ENCODE measurements at places on chromosomes 5 and 9.

- DNase-seq: no peak
These were observed 10.4 kb downstream of the QSOX2 start for GRCh38 chr9:136235171-136235570.

GRCh38 chr5:116650544-116650943, 75.9 kb upstream of the SEMA6A start:
- no peak for DNase-seq

GRCh38 chr5:41721516-41721915, 148.7 kb downstream of the OXCT1 start:
- DNase-seq: no peak

- no peak for DNase-seq
These were observed 406.4 kb upstream of the CLINT1 start for GRCh38 chr5:158265346-158265745.

GRCh38 chr5:147439254-147439653, 70.6 kb downstream of the DPYSL3 start:
- DNase-seq: peak; percentile 72

- DNase-seq: peak; percentile 66
These were observed 11.9 kb downstream of the TNFAIP8 start for GRCh38 chr5:119367502-119368237.

DNA sequence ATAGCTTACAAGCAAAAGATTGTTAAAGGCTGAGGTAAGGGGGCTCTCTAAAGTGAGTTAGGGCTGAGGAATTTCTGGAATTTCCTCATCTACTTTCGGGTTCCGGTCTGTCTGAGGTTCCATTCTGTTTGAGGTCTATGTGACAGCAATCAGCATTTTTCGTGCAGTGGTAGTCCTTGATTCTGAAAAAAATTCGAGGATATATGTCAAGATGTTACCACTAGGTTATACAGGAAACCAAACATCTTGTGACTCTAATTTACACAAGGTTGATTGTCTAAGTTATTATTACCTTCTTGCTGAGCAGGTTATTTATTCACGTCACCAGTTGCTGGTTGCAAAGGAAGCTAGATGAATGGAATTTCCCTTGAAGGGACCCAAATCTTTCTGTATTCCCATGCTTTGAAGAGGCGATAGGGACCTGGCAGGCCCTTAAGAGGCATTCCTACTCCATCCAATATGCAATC, 35.2 kb downstream of the RLN2 start:
- DNase-seq: no peak

DNA sequence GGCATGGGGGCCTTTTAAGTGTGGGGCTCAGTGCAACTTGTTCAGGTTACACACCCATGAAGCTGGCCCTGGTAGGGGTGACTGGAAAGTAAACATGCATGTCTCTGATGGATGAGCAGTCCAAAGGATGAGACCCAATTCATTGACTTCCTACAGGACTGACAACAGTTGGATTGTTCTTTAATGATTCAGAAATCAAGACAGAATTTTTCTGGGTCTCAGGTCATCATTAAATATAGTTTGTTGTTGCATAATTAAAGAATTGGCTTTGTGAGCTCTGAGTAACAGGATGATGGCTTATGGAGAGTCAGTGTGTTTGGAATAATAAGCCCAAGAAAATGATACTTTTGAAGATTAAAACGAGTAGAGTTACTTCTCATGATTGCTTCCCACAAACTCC, 604.2 kb upstream of the CLINT1 start:
- DNase-seq: no peak

GRCh38 chr5:92633875-92634487, 947.0 kb downstream of the NR2F1-AS1 start:
- no peak for DNase-seq

DNA sequence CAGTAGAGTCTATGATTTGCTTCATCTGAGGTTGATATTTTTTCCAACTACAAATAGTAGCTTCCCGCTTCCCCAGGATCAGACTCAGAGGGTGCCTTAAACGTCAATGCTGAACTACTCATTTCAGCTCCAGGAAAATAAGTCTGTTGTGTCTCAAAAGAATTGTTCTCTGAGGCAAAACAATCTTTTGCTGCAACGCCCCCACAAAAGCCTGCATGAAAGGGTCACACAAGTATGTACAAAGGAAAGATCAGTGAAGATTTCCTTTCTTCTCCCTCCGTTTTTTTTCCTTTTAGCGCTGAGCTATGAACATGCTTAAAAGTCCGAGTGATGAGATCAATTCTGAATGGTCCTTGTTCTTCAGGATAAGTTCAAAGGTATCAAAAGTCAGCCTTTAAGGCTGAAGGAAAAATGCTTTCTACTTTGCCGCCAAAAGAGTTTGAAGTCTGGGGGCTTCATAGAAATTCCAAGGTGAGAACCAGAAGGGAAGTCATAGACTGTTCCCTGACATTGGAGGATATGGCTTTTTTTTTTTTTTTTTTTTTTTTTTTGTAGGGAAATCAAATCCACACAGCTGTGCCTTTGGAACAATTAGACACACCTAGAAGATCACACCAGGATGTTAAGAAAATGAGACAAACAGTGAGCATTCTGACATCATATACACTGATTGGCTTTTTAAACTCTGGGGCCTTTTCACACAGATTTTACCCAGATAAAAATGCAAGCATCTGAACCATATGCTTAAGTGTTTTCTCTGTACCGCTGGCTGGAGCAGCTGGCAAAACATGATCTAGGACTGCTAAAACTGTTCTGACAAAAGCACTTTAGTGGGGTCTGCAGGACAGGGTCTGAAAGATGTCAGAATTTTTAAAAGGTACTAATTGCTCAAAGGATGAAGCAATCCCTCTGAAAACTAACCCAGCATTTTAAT, 329.3 kb downstream of the ENC1 start:
- DNase-seq: no peak

GRCh38 chr9:88673886-88674285, 138.9 kb downstream of the NXNL2 start:
- DNase-seq: no peak

GRCh38 chr5:161850491-161850890, 2.6 kb downstream of the GABRA1 start:
- no peak for DNase-seq

DNA sequence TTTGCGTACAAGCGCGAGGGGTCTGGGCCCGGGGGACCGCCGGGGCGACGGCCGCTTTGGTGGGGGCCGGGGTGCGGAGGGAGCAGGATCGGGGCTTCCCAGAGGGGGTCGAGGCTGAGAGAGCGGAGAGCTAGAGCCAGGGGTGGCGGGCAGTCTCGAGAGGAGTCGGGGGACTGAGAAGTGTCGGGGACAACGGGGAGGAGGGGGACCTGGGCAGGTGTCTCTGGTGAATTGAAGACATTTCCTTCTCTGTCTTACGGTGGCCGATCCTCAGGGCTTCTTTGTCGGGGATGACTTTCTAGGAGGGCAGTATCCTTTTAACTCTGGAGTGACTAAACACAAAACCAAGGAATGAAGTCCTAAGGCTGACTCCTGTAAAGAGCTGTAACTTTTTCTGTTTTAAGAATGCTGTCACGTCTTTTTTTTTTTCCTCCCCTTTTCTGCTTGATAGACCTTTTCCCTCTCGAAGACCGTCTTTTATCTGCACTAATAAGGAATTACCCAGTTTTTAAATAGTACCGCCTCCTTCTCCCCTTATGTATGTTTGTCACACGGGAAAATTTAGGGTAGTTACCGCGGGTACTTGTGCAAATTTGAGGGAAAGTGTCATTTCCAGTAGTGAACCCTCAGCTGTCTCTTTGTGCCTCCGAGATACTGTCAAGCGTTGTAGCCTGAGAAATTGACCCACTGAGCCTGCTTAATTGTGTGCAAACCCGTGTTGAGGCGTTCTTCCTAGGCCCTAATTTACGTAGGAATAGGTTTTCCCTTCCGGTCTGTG, 822 bp downstream of the DENND4C start:
- peak; percentile 48 for DNase-seq

GRCh38 chr9:114452219-114453165, 52.8 kb downstream of the WHRN start:
- DNase-seq: no peak

GRCh38 chr9:119289740-119290433, 79.3 kb downstream of the BRINP1 start:
- DNase-seq: peak; percentile 72

DNA sequence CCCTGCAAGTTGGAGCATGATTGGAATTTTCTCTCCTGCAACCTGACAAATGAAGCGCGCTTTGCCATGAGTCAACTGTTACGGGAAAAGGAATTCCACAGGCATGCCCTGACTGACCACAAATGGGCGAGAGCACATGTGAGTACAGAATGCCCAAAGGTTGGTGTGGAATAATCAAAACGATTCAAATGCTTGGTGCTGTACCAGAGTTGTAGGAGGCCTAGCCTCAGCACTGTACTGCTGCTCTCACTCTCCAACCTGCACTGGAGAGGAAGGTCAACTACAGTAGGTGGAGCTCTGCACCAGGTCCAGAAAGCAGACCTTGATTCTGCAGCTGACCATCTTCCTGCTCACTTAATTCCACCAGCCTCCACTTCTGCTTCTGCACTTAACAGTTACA, 406.9 kb upstream of the ACTBL2 start:
- no peak for DNase-seq

DNA sequence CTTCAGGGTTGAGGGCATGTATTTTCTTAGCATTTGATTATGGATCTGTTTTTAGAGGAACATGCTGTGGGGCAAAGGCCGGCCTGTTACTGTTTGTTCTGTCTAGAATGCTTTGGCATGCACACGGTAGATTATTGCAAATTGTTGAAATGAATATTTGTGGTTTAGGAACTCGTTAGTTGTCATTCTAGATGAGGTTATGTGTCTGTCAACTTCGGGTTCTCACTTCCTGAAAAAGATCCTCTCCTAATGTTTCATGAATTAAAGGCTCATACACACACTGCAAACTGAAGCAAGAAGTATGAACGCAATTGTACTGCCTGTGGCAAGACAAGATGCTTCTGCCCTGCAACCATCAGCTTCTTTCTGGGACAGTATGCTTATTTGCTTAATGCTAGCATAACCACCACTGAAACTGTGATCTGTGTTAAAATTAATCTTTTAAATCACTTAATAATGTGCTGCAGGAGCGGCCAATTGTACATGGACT, 99.6 kb downstream of the BASP1 start:
- peak; percentile 86 for DNase-seq

- DNase-seq: no peak
These were observed 7.8 kb downstream of the NINJ1 start for GRCh38 chr9:93126151-93126781.

- DNase-seq: no peak
These were observed 28.3 kb upstream of the CER1 start for GRCh38 chr9:14750821-14751220.

GRCh38 chr9:79565245-79565644, 6.5 kb upstream of the TLE4 start:
- DNase-seq: no peak

- no peak for DNase-seq
These were observed 124.6 kb upstream of the ERCC6L2 start for GRCh38 chr9:95750725-95751519.

DNA sequence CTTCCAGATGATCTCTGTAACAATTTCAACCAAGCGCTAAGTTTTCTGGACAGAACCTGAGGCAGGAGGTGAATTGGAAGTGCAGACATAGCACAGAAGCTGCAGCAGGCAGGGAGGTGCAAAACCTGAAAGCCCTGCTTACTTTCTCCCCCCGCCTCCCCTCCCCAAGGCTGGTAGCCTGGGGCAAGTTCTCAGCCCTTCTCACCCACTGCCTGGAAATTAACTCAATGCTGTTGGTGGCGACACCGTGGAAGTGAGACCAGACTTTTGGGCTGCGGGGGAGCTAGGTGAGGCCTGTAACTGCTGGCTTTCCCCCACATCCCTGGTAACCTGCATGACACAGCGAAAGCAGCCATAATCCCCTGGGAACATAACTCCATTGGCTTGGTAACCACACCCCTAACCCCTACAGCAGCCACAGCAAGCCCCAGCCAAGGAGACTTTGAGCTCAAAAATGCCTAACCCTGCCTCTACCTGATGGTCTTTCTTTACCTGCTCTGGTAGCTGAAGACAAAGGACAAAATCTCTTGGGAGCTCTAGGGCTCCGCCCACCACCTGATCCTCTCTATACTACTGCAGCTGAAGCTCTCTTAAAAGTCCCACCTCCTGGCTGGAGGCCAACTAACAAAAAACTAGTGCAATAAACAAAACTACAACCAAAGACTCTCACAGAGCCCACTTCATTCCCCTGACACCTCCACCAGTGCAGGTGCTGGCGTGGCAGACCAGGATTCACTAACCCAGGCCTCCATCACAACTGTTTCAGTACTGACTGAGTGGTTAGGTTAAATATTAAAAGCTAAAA, 11.9 kb upstream of the OR13C8 start:
- DNase-seq: no peak

DNA sequence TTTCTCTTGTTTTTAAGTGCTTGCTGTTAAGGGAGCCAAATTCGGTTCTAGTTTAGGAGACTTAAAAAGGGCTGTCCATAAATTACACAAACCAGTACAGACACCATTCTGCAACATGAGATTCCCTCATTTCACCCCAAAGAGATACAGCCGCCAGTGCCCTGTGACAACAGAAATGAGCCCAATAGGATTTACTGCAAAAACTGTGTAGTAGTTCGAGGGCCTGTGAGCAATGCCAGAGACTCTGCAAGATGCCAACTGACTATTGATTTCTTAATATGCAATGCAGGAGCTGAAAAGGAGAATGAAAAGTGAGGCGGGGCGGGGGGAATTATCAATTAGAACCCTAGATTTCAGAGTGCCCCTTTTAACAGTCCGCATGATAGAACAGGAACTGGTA, 5.7 kb upstream of the C5orf15 start:
- DNase-seq: no peak

DNA sequence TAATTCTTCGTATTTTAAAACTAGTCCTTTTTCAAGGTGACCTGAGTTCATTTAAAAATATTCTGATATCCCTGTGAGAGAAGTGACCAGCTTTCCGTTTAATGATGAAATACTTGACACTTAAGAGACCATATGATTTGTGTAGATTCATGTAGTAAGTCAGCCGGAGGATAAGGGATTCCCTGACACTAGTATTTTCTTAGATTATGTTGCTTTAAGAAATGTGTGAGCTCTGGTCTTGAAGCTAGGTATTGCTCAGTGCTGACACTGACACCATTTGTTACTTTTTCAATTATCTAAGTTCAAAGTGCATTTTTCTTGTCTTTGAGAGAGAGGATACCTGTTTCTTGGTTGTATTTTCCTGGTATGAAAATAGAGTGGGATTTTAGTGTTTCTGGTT, 4.2 kb downstream of the NIPBL start:
- DNase-seq: no peak

- no peak for DNase-seq
These were observed 98.0 kb downstream of the EDIL3 start for GRCh38 chr5:84286662-84287061.

- DNase-seq: no peak
These were observed 500.7 kb downstream of the CDH12 start for GRCh38 chr5:22352493-22352892.

- no peak for DNase-seq
These were observed 408.7 kb downstream of the TLE4 start for GRCh38 chr9:79980432-79980831.
